ENCODE measurements at places on chromosomes 2 and 18.
A peak's percentile ranks its signal among the peaks of the same experiment; 100 is the strongest.

- peak; percentile 31 for DNase-seq
These were observed 192.6 kb upstream of the ZEB2 start for GRCh38 chr2:144712550-144712940.

DNA sequence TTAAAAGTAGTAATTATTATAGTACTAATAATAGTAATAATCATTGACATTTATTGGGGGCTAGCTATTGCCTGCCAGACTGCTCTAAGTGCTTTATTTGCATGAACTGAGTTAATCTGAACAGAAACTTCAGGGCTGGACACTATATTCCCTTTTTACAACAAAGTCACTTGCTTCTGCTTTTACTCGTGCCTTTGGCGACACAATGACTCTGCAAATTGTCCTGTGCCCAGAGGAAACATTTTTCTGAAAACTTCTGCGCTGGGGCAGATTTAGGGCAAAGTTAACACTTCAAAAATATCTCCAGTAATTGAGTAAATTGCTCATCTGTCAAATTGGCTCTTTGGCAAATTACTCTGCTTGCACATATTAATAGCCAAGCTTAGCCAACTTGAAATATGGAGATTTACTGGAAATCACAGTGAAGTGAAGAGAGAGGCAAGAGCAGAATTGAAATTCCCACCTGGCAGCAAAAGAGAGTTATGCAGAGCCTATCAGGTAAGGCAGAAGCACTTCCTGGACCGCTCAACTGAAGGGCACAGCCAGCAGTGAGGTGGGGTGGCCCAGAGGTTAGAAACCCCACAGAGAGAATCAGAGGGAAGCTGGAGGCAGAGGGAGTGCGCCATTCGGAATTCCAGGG lies 36.3 kb downstream of the BMP10 start:
- DNase-seq = no peak

- DNase-seq = no peak
These were observed 1363.9 kb upstream of the CRIM1 start for GRCh38 chr2:34991508-34992274.

DNA sequence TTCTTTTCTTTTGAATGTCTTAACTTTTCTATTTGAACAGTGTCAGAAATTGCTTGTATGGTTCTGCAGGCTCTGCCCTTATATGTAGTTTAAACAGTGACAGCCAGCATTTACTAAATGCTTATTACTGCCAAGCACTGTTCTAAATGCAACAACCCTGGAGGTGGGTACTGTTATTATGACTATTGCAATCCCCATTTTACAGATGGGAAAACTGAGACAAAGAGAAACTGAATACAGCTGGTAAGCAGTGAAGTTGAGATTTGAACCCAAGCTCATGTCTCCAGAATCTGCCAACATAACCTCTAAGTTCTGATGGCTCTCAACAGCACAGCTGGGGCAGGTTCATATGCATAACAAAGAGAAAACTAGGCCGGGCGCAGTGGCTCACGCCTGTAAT lies 105.7 kb upstream of the GATA6 start:
- DNase-seq = no peak

DNA sequence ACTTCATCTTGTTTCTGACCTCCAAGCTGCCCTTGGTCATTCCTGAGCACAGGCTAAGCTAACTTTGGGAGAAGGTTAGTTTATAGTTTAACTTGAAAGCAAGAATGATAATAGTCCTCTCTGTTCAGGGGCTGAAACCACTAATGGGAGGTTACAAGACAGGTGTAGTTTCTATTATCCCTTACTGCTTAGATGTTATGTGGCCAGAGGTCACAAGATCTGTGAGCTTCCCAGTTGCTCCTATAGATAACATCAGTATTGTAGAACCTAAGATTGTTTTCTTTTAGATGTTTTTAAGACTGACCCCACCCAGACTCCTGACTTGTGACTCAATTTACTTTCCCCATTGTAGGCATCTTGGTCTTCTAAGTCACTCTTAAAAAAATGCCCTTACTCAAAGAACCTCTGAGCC lies 94.8 kb upstream of the LPIN2 start:
- DNase-seq = no peak

DNA sequence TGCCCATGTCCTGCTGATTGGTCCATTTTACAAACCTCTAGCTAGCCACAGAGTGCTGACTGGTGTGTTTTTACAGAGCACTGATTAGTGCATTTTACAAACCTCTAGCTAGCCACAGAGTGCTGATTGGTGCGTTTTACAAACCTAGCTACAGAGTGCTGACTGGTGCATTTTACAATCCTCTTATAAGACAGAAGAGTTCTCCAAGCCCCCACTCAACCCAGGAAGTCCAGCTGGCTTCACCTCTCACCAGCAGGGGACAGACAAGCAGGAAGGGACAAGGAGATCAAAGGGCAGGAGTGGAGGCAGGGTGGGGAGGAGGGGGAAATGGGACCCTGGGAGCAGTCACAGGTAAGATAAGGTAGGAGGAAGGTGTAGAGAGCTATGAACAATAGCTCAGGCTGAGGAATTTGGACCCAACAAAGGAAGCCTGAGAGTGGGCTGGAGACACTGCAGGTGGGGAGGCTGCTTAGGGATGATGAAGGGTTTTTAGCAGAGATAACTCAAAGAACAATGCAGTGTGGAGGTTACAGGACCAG lies 37.1 kb downstream of the SH2D6 start:
- no peak for DNase-seq

GRCh38 chr2:135676031-135676430 lies 65.6 kb upstream of the UBXN4 start:
- no peak for DNase-seq

GRCh38 chr18:5998907-5999306 lies 103.6 kb upstream of the TMEM200C start:
- no peak for DNase-seq

DNA sequence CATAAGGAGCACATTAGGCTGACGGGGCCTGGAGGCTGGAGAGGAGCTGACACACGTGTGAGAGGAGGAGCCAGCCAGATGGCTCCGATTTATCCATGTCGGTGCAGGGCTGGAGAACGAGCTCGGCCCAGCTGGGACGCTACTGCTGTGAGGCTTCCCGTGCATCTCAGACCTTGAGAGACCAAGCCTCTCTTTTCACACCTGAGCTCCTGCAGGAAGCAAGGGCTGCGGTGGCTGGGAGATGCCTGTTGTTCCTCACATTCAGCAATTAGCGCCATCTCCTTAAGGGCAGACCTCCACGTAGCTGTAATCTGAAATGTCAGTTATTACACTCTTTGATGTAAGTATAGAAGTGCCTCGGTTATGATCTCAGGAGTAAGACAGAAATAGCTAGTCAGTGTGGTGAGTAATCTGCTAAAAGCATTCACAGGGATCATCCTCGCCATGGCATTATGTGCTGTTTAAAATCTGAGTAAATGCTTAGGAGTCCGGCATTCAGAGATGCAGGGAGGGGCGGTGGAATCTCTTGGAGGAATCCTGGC lies 107.9 kb downstream of the PRKCE start:
- DNase-seq = peak; percentile 61

All from fibroblast of skin of left quadriceps (primary cell).